ENCODE measurements at places on chromosomes 1 and 21.

DNA sequence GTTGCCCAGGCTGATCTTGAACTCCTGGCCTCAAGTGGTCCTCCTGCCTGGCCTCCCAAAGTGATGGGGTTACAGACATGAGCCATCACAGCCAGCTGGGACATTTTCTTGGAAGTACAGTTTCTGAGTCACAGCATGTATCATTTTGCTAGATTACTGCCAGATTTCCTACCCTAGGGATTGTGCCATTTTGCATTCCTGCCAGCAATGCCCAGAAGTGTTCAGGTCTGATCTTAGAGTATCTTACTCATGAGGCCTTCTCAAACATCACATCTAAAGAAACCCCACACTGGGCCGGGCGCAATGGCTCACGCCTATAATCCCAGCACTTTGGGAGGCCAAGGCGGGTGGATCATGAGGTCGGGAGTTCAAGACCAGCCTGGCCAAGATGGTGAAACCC is 10.2 kb downstream of the BMP8A start:
- DNase-seq, result no peak

DNA sequence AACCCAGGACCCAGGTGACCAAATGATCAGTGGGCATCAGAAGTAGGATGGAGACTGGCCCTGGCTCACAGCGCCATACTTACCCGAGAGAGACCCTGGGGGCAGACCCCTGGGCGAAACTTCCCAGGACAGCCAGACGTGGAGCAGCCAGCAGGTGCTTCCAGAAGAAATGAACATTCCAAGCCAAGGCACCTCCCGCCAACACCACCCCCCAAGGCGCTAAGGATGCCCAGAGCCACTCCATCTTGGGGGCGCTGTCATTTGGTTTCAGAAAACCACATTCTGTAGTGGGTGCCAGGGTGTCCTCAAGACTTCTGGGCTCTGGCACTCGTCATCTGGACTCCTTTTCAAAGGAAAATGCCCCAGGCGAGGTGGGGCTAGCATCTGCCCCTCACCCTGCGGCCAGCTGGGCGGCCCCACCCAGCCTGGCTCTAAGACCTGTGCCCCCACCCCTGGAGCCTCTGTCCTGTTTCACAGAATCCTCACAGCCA is 98.8 kb downstream of the RIPK4 start:
- no peak for DNase-seq

- DNase-seq, result no peak
Observed at GRCh38 chr1:240414237-240414636, 197.7 kb downstream of the GREM2 start.

GRCh38 chr1:98384461-98385141 is 276.9 kb upstream of the SNX7 start:
- no peak for DNase-seq

- no peak for DNase-seq
Observed at GRCh38 chr1:147071142-147071541, 101.1 kb downstream of the PRKAB2 start.

DNA sequence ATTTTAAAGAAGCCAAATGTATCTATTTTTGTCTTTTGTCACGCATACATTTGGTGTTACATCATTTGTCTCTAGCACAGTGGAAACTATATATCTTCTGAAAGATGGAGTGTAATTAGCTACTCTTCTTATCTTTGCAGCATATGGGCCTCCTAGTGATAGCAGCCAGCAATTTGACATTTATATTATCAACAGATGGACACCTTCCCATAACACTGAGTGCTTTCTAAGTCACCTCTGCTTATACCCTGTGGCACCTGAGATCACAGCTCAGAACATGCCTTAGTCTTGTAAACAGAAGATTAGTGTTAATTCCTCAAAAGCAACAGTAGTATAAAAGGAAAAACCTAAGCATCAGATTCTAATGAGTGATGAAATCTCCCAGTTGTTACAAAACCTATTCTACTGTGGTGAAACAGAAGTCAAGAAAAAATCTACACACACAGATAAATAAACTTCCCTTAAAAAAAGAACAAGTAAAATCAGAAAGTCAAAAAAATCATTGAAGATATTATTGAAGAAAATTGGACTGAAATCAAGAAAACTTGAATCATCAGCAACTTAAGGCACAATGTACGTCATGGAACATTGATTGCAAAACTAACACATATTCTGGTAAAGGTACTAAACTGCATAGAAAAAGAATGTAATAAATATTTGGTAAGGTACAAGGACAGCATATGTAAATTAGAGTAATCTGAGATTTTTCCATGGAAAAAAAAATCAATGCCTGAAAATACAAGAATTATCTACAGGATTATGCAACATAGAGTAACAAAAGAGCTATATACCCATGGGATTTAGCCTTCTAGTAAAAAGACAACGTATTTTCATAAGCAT is 61.7 kb downstream of the KCNT2 start:
- DNase-seq, result no peak

GRCh38 chr1:193676996-193677549 is 490.7 kb upstream of the B3GALT2 start:
- no peak for DNase-seq
